ENCODE measurements at places on chromosomes 3 and 15. TPM values are rescaled to one million over a fixed set of nuclear protein-coding genes. Genes with fewer than 3 reads are reported as not detected.

DNA sequence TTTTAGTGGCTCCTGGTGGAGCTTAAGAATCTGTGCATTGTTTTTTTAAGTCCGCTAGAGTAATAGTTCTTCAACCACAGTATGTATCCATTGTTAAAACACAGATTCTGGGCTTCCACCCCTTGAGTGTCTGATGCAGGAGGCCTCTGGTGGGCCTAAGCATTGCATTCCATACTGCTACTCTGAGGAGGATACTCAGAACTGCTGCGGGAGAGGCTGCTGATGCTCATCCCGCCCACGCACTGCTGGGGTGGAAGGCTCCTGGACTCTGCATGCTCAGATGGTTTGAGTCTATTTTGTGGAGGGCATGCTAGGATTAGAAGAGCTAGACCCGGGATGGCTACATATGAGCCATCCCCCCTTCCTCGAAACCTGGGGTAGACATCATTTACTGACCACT, 74.4 kb downstream of the THSD4 start:
- DNase-seq = no peak

DNA sequence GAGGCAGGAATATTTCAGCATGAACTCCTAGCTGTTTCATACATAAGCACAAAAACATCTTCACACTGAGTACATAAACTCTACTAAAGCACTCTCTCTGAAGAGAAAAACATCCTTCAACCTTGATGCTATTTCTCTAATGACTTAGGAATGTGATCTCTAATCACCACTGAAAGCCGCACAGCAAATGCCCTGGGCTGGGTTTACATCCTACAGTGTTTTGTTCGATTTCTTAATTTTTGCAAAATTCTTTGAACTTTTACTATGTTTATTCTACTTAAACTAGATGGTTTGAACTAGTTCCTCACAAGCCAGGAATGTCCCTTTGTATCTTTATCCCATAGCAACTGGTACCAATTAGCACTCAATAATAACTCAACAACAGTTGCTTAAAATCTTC, 130.9 kb upstream of the ABI3BP start:
- no peak for DNase-seq

GRCh38 chr15:57609805-57610529, 18.3 kb downstream of the MYZAP start:
- no peak for DNase-seq

- no peak for DNase-seq
These were observed 77.0 kb downstream of the NR2F2 start for GRCh38 chr15:96407482-96407881.

CPNE9 gene
- total RNA-seq = not detected
